CD4-positive, CD25-positive, alpha-beta regulatory T cell (primary cell): ENCODE measurements at places on chromosomes 3 and 15.

- no peak for DNase-seq
These were observed 10.8 kb downstream of the CTSH start for GRCh38 chr15:78933823-78934654.

GRCh38 chr15:81239190-81239589 is 42.5 kb downstream of the IL16 start:
- no peak for DNase-seq

DNA sequence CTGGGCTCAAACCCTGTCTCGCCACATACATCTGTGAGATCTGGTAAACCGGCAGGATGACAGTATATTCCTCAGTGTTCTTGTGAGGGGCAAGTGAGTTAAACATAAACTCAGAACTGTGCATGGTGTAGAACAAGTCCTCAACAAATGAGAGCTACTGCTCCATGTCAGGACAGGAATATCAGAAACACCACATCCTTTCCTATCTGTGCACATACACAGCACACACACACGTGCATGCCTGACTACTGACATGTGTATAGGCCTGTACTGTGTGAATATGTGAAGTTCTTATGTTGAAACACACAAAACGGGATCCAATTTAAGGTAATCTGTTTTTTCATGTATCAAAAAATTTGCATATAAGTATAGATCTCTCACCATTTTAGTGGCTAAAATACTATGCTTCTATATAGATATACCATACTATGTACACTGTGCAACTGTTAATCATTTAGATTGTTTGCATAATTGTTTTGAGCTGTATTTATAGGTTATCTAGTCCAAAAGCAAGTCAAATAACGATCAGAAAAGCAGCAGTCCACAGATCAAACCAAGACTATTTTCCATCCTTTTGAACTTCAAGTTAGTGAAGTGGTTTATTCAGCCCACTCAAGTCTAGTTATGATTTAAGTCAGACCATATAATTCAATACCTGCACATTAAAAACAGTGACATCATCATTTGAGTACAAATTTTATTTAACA is 44.8 kb downstream of the CCR4 start:
- DNase-seq: no peak

DNA sequence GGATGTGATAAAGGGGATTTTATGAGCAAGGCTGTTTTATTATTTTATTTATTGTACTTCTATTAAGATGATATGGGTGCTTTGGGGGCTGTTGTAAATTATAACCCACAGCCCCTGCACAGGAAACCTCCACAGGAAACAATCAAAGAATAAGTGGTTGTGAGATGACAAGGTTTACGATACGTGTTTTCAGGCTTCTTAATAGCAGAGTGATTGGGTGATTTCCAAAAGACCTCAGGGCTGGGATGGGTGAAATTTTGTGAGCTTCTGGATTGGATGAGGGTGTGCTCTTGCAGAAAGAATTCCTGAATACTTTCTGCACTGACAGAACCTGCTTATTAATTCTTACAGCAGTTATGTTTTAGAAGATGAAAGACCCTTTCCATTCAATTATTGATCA is 21.4 kb downstream of the CHL1 start:
- no peak for DNase-seq

- no peak for DNase-seq
These were observed 128.3 kb downstream of the SV2B start for GRCh38 chr15:91228383-91228782.

GRCh38 chr3:138781012-138781470 is 53.7 kb downstream of the PIK3CB start:
- DNase-seq: peak; percentile 64

DNA sequence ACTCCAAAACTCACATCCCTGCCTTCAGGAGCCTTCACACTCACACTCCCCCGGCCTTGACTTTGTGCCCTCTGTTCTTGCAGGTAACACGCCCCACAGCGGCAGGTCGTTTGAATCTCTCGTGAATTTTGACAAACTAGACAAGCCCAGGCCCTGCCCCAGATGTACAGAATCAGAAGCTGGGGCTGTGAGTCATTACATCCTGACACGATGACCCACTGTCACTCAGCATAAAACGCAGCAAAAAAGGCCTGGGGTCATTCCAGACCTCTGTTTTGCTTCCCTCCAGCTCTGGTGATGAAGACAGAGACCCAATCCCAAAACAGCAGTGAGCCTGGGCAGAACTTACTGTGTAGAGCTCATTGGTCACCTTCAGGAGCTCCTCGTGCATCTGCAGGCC is 116.4 kb upstream of the RAD18 start:
- no peak for DNase-seq

DNA sequence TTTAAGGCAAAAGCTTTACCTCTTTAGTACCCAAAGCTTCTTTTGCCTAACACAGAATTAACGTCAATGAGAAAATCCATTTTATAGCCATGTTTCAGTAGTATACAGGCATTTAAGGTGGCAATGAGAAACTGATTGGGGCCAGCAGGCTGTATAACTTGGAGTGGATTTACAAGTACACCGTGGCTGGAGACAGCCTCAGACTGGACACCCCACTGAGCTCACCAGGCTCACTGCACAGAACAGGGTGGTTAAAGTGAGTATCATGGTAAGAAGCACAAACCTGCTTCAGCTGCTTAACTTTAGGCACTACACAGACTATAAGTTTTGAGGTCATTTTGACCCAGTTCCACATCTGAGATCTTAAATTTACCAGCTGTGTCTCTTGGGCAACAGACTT is 8.9 kb downstream of the CPOX start:
- DNase-seq: no peak

GRCh38 chr3:58324391-58325390 is 8.0 kb upstream of the PXK start:
- DNase-seq: no peak

- no peak for DNase-seq
These were observed 328.1 kb downstream of the LRTM1 start for GRCh38 chr3:54599716-54600115.

GRCh38 chr15:37204692-37205091 is 104.3 kb upstream of the MEIS2 start:
- no peak for DNase-seq

- no peak for DNase-seq
These were observed 40.1 kb downstream of the ANAPC13 start for GRCh38 chr3:134445636-134446035.

DNA sequence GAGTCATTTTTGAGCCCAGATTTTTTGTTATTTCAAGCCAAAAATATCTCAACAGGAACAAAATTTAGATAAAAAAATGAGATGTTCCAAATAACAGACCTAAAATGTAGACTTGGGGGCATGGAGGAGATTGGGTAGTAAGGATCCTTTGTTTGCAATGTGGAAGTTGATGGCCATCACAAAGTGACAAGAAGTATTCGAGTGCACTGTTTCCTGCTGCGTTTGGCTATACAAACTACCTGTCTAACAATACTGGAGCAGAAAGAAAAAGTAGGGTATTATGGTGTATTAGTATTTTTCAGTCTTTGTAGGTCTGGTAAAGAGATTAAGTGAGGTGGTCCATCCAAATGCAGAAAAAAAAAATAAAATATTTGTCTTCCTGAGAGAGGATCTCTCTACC is 284.2 kb downstream of the C3orf38 start:
- DNase-seq: no peak

DNA sequence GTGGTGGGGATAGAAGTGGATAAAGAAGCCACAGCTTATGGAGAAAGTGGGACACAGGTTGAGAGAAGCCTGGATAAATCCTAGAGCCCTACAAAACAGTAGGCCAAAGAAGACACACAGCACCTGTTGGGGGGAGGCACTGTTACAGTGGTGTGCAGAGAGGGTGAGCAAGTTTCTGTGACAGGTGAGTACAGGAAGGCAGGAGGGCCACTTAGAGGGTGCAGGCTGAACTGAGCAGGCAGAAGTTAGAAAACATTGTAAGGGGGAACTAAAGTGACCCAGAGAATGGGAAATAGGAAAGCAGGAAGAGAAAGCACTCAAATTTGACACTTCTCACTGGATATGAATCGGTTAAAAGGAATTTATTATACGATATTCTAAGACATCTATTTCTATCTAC is 146.1 kb upstream of the TMCO5A start:
- DNase-seq: no peak

- no peak for DNase-seq
These were observed 192.7 kb upstream of the KCNMB2 start for GRCh38 chr3:178343433-178344038.

DNA sequence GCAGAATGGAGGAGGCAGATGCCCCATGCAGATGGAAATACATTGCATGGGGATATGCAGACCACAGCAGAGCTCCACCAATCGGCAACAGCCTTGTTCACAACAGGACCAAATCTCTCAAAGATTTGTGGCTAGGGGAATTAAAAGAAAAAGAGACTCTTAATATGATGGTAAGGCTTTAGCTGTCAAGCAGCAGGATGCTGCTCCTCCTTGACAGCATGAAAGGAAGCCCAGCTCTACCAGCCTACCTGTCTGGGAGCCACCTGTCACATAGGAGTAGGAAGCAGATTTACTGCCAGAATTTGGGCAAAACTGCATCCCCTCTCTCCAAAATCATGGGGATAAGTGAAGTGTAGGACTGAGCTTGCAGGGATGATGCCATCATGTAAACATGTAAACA is 769.6 kb upstream of the ARPP21 start:
- no peak for DNase-seq

GRCh38 chr15:100053474-100054121 is 288.2 kb downstream of the ADAMTS17 start:
- no peak for DNase-seq

DNA sequence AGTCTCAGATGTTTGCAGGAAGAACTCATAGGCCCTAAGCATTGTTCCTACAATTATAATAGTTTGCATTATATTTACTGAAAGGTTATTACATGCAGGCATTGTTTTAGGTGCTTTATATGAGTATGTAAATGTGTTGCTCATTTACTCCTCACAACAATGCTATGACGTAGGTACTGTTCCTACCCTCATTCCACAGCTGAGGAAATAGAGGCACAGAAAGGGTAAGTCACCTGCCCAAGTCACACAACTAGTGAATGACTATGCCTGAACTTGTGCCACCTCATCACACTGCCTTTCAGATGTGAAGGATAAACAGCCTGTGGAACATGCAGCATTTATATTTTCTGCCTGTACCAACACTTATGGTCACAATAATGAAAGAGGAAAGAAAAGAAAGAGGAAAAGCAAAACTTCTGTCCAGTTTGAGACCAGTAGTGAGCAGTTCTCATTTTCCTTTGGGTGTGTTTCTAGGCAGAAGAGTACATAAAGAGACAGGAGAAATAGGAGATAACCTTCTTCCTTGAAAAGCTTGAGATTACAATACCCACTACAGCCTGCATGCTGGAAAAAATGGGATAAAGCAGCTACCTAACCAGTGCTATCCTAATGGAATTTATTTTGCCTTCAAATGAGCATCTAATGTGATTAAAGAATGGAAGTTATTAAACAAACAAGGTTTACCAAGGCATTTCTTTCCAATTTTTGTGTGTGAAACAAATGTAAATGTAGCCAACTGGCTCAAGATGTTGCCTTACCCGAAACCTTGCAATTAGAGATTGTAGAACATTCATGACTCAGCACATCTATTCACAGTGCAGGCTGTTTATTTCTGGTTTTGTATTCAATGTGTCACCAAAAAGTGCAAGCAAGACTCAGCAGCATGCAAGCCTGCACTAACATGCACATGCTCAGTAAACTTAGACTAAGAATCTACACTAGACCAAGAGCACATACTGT is 20.5 kb upstream of the ENTPD3 start:
- no peak for DNase-seq

- DNase-seq: no peak
These were observed 68.1 kb upstream of the ABI3BP start for GRCh38 chr3:101061312-101061711.

- peak; percentile 35 for DNase-seq
These were observed 22.0 kb upstream of the DOCK3 start for GRCh38 chr3:50652709-50653108.

DNA sequence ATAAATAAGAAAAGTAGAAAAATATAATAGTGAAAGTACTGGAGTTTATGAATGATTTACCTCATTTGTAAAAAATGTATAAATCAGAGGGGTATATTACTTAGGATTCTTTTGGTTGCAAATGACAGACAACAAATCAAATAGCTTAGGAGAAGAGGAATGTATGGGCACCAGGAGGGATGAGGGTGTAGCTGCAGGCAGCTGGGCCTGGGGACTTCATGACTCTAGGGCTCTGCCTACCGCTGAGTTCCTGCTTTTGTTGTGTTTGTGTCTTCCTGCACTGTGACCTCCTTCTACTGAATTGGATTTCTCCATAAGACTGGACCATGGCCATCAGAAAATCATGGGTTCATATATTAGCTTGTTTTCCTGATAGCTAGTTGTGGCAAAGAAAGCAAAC is 27.9 kb upstream of the PDE8A start:
- no peak for DNase-seq

- DNase-seq: no peak
These were observed 94.8 kb downstream of the CD200R1L start for GRCh38 chr3:112751564-112752512.

DNA sequence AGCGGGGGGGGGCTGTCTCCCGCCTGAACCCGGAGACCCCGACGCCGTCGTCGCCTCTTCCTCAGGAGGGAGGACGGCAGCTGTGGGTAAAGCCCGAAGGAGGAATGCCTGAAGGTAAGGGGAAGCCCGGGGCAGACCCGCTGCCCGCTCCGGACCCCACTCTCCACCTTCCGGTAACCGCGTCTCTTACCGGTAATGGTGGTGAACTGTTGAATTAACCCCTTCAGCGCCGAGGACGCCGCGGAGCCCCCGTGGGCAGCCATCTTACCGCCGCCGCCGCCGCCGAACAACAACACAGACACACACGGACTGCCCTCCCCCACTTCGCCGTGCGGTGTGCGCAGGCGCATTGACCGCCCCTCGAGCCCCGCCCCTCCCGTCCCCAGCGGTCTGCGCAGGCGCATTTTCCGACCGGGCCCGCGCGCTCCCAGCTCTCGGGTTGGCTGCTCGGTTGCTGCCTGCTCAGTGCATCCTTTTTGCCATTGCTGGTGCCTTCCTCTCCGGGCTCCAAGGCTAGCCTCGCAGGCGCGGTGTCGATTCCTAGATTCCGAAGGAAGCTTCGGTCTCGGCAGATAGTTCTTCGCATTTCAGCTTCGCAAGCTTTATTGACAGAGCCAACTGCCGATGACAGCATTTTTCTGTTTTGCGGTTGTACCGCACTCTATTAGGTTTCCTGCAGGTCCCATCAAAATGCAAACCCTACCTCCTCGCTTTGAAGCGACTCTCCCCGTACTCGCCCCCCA is at the start of gene UBXN7:
UBXN7 (minus strand) TSS at position 291 of the 743 bp plus-strand sequence; CDS start at position 263, 28 bp downstream.
- peak; percentile 95 for DNase-seq

DNA sequence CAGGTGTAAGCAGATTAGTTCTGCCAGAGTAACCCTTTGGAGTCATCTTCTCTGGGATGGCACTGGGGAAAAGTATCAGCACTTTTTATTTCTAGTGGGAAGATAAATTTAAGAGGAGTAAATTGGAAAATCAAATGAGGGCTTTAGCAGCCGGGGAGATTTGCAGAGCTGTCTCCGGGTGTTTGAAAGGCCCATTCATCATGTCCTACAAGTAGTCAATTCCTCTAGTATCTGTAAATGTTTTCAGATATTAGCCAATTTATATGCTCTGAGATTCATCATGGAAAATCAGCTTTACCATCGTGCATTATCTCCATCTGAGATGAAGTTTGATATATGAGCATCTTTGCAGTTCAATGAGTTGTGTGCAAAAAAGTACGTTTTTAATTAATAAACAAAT is 93.6 kb downstream of the CDIN1 start:
- no peak for DNase-seq
